ENCODE measurements at places on chromosomes 1 and 21.
A peak's percentile ranks its signal among the peaks of the same experiment; 100 is the strongest.

- peak; percentile 89 for ATAC-seq
Observed at GRCh38 chr1:235328271-235329138, at the start of gene GGPS1. Gene GGPS1 (plus strand): TSS chr1:235328570. CDS start chr1:235335265, 6,695 bp downstream.

DNA sequence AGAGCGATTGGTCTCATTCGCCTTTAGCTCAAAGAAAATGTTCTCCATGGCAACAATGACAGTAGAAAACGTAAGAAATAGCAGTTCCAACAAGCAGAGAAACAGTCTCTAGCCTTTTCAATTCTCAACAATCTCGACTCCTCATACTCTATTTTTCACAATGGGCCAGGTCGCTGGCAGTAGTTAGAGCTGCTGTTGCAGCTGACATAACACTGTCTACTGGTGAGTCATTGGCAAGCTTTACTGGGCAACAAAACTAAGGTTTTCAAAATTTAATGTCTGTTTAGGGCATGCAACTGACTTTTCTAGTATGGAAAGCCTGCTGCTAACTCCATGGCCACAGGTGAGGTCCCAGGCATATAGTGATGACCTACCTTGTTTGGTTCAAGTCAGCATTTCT lies 221.1 kb upstream of the KAZN start:
- ATAC-seq = no peak

DNA sequence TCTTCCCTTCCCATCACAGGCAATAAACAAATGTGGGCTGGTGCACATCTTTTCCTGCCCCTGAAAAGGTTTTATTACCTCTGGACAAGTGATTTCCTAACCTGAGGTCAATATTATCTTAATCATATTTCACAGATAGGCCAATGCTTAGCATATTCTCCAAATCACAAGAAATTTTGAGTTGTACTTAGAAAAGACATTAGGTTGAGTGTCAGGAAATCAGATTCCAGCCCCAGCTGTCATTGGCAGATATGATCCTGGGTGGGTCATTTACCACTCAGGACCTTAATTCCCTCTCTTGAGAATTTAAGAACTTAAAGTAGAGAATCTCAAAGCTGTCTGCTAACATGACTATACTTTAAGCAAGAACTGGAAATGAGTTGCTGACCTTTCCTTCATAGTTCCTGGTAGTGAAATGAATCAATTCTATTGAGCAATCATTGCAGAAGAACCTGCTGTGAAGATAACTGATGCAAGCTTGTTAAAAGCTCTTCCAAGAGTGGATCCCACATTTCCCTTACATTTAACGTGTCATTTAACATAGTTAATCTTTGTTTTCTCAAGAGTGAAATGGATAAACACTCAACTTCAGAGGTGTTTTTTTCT lies 46.4 kb upstream of the CR2 start:
- ATAC-seq = no peak

DNA sequence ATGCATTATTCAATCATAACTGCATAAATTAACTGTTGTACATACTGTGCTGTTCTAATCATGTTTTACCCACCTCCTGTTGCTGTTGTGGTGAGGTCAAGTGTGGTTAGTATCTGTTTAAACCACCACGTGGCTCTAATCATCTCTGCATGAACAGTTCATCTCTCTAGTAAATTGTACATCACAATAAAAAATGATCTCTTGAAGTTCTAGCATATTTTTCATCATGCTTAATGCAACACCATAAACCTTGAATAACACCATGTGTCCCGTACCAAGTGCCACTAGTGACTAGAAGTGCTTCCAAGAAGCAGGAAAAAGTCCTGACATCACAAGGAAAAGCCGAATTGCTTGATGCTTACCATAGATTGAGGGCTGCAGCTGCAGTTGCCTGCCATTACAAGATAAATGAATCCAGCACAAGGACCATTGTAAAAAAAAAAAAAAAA lies 51.7 kb downstream of the SNRPE start:
- no peak for ATAC-seq

- no peak for ATAC-seq
Observed at GRCh38 chr1:213934649-213935048, 53.1 kb upstream of the PROX1 start.

- peak; percentile 97 for ATAC-seq
Observed at GRCh38 chr1:238589843-238590435, 699.2 kb upstream of the ZP4 start.

DNA sequence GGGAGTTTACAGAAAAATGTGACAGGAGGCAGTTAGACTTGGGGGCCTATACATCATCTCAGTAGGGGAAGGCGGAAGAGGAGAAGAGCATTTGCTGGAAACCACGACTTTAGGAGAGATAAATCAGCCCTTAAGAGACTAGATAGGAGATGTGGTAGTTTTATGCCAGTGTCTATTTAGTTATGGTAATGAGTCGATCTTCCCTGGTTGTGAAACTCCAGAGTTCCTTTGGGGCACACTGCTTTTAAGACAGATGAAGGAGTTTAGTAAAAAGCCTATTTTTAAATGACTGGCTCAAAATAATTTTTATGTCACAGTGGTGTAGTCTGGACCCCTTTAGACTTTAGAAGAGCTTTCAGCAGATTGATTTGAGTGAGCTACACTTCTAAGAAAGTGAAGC lies 7.8 kb downstream of the PGM1 start:
- ATAC-seq = no peak

- ATAC-seq = peak; percentile 79
Observed at GRCh38 chr1:115476616-115477015, 138.6 kb upstream of the NGF start.

DNA sequence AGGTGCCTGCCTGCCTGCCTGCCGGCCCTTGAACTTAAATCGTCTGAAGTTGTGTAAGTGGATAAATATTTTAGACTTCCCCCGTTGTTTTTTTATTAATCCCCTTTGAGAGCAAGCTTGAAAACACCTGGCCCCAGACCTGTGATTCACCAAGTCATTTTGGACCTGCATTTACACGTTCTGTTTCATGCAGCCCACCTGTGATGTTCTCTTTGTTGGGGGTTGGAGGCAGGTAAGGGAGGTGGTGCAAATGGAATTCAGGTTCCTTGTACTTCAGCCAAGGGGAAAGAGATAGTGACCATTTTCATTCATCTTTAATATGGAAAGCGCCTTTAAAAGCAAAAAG lies 1.2 kb downstream of the SLC37A1 start:
- ATAC-seq = no peak

GRCh38 chr1:176925223-176925622 lies 239.3 kb downstream of the ASTN1 start:
- no peak for ATAC-seq

GRCh38 chr1:236947794-236948193 lies 56.4 kb downstream of the MT1HL1 start:
- no peak for ATAC-seq

DNA sequence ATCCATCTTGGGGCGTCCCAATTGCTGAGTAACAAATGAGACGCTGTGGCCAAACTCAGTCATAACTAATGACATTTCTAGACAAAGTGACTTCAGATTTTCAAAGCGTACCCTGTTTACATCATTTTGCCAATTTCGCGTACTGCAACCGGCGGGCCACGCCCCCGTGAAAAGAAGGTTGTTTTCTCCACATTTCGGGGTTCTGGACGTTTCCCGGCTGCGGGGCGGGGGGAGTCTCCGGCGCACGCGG lies 282 bp upstream of the SOD1 start:
- peak; percentile 47 for ATAC-seq

DNA sequence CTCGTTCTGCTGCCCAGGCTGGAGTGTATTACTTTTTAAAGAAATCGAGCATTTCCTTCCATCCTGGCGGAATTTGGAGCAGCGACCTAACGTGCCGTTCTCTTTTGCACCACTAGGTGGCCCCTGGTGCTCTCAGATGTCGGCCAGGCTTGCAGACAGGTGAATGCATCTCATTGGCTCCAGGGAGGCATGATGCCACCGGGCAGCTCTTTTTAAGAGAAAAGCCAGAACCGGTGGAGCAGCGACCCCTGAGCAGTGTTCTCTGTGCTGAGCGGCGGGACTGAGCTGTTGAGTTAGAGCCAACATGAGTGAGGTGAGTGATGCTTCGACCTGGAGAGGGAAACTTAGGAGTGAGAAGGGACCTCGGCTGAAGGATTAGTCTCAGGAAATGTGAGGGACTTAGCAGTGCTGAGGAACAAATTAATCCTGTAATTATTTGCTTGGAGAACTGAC lies at the start of gene PCP4:
PCP4 (plus strand) TSS at position 241 of the 453 bp plus-strand sequence; CDS start at position 305, 64 bp downstream.
- ATAC-seq = no peak

GRCh38 chr1:22420455-22421053 lies 31.1 kb upstream of the ZBTB40 start:
- peak; percentile 98 for ATAC-seq
